Bone marrow (tissue), 2 donors: ENCODE measurements at places on chromosomes 7 and 10.
A peak's percentile ranks its signal among the peaks of the same experiment; 100 is the strongest.

DNA sequence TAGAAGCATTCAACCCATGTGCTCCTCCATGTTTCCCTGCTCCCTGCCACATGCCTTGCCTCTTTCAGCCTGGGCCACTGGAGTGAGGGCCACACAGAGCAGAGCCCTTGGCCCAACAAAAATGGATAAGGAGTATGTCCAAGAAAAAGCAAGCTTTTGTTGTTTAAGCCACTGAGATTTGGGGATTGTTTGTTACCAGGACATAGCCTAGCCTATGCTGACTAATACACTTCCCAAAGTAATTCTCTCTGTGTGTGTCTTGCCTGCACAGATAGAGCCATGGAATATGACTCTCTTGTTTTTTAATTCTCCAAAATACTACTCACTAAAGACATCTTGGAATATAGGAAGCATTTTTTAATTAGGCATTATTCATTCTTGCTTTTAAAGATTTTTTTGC is 13.5 kb upstream of the ITIH2 start:
- DNase-seq = no peak

DNA sequence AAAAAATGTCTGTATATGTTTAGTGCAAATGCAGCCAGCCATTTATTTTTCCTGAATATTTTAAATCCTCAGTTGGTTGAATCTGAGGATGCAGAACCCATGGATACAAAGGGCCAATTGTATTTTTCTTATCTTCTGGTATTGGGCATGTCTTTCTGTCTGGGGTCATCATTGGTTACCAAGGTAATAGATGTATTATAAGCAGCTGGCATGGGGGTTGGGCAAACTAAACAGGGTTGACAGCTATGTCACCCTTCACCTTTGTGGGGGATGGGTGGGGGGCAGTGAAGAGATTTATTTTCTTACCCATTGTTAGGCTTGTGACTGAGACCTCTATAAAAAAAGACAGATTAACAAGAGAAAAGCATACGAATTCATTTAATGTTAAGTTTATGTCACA is 38.8 kb downstream of the CDHR3 start:
- no peak for DNase-seq

GRCh38 chr10:15180736-15181135 is 12.2 kb upstream of the NMT2 start:
- no peak for DNase-seq

- DNase-seq = no peak
Measured at GRCh38 chr7:559396-559705, 39.7 kb upstream of the PDGFA start.

GRCh38 chr7:2564970-2565540 is 6.3 kb downstream of the IQCE start:
- no peak for DNase-seq

DNA sequence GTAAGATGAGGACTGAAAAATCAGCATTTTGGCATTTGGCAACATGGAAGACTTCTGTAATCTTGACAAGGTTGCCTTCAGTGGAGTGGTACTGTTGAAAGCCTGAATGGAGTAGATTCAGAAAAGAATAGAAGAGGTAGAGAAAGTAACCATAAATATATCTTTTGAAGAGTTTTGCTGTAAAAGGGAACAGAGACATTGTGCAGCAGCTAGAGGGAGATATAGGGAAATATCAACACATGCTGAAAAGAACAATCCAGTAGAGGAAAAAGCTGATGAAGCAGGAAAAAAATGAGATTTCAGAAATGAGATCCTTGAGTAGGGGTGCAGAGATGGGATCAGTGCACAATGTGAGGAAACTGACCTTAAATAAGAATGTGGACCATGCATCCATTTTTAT is 60.0 kb downstream of the RAPGEF5 start:
- DNase-seq = no peak

- peak; percentile 12 for DNase-seq
Measured at GRCh38 chr7:2566890-2567678, 8.3 kb downstream of the IQCE start.

- DNase-seq = no peak
Measured at GRCh38 chr7:123131556-123131955, 68.2 kb downstream of the SLC13A1 start.

GRCh38 chr7:35702541-35702940 is 7.6 kb upstream of the HERPUD2 start:
- DNase-seq = no peak

- no peak for DNase-seq
Measured at GRCh38 chr7:96833676-96834453, 124.2 kb upstream of the SEM1 start.

DNA sequence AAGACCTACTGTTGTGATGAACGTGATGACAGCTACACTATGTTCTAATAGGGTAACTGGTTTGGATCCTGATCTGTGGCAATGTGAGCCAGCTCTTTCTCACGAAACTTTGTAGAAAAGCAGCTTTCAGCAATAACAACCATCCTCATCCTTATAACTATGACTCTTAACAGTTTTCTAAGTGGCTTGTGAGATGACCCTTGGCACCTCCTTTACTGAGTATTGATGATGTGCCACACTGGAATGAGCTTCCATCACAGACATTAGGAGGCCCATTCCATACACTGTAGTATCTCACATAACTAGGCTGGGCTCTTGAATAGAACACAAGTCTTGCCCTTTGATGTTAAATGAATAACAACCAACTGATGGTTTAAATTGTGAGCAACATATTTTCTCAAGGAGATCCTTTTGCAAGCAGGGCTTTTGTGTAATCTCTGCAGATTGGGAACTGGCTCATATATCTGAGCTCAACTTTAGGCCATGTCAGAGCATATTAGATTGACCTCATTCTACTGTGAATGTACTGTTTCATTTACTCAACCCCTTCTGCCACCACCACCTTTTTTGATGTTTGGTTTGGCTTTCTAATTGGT is 46.4 kb downstream of the MYPN start:
- DNase-seq = no peak

DNA sequence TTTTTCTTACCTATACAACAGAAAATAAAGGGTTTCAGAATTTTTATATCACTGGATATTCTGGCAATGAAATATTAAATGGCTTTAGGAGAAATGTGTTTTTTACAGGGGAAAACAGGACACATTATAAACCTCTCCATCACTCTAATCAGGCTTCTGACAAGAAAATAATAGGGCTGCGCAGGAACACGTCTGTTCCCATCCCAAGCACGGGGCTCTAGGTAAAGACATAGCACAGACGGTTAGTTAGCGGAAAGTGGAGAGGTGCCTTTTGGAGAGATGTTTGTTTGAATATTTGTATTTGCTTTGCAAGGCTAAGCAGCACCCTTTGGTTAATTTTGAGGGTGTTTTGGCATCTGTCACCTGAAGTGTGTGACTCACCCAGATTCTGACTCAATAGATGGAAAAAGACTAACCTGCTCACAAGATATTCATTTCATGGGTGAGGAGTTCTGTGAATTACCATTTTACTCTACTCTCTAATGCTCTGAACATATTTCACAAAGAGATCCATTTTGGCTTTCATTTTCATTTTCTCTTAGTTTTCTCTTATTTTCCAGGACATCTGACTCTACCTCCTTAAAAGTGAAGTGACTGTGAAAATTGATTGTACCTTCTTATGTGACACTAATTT is 174.5 kb upstream of the AKR1E2 start:
- DNase-seq = no peak

GRCh38 chr10:21165489-21165888 is 268.4 kb upstream of the NEBL start:
- DNase-seq = no peak

GRCh38 chr10:110389255-110389654 is 84.5 kb upstream of the SMNDC1 start:
- DNase-seq = no peak

- no peak for DNase-seq
Measured at GRCh38 chr7:38122501-38122900, 55.5 kb upstream of the STARD3NL start.

GRCh38 chr7:106420736-106421135 is 136.0 kb upstream of the NAMPT start:
- no peak for DNase-seq

- no peak for DNase-seq
Measured at GRCh38 chr10:11295492-11295891, 277.8 kb downstream of the CELF2 start.

GRCh38 chr10:34933676-34934075 is 118.6 kb upstream of the PARD3 start:
- no peak for DNase-seq

- no peak for DNase-seq
Measured at GRCh38 chr7:135799881-135800280, 51.3 kb upstream of the FAM180A start.

DNA sequence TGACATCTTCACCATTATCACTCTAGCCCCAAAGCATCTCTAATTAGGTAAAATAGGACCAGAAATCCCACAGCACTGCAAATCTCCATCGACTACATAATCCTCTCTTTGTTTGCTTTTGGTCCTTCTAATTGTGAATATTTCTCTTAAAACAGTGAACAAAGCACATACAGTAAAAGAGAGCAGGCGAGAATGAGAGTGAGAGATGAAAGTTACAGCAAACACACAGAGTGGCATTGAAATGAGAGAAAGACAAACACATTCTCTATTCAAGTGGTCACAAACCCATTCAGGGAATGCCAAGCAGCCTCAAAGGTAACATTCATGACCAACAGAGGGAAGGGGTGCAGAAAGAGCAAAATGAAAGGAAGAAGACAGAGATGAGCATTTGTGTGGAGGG is 109.8 kb upstream of the PTN start:
- no peak for DNase-seq

DNA sequence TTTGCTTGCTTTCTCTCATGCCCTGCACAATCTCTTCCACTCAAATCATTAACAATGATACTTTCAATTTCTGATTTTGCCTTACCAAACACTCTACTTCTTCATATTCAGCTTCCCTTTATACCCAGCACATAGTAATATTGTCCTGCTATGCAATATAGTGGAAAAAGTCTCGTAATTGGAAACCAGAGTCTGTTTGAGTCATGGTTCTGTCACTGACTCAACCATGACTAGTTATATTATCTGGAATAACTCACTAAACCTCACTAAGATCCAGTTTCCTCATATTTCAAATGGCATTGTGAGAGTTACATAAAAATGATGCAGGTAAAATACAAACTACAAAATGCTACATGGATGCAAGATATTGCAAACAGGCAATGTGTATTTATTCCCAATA is 98.5 kb upstream of the LRRTM3 start:
- no peak for DNase-seq

GRCh38 chr7:118085000-118085399 is 99.0 kb upstream of the LSM8 start:
- no peak for DNase-seq

- DNase-seq = no peak
Measured at GRCh38 chr7:39620486-39620885, 2.9 kb upstream of the RALA start.

GRCh38 chr7:152328234-152328633 is 107.6 kb downstream of the KMT2C start:
- no peak for DNase-seq

DNA sequence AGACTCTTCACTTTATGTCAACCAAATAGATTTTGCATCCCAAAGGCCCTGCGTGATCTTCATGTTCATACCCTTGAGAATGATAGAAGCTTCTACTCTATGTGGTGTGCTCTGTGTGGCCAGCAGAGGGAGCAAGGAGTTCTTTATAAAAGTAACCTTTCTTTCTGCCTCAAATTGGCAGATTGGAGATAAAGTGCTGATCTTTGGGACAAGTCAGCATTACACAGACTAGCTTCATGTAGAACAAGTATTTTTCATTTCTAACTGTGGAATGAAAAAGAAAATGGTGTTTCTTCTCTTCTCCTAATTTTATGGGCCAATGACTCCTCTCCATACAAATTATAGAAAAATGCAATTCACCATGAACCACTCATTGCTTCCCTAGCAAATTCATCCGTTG is 1214.1 kb downstream of the SORCS1 start:
- DNase-seq = no peak

DNA sequence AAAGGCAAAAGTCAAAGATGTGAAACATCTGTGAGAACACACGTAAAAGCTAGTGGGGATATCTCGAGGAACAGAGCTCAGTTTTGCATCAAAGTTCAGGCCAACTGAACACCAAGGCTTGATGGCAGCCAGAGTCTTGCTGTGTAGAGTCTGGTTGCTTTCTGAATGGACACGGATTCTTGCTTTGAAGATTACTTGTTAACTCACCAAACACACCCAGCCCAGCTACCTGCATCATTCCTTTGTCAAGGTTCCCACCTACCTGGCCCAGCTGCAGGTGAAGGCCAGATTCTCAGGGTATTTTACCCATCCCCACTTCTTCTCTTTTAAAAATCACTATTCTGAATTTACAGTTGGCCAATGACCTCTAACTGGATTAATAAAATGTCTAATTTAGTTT is 174.4 kb upstream of the PHYHIPL start:
- DNase-seq = no peak

DNA sequence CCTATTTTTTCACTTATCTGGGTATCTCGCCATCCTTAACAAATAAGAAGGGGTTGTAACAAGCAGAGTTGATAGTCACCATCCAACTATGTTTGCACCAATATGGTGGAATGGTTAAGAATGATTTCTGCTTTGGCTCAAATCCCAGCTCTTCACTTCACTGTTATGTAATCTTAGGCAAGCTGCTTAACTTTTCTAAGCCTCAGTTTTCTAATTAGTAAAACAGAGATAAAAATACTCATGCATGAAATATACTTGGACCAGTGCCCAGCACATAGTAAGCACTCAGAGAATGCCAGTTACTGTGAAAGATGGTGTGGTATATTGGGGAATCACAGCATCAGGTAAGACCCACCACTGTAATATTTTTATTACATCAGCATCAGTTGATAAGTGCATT is 33.6 kb downstream of the ABCB1 start:
- no peak for DNase-seq

DNA sequence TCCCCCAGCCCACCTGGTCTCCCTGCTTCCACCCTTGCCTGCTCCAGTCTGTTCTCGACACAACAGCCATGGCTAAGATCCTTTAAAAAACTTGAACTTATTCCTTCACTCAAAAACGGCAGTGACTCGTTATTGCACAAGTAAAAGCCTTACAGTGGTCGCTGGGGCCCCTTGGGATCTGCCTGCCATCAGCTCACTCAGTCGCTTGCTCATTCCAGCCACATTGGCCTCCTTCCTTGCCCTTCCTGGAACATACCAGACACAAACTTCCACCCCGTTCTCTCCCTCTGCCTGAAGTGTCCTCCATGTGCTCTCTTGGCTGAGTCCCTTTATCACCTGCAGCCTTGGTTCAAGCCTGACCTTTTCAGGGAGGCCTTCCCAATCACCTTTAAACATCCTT is 4.7 kb downstream of the CCNY start:
- DNase-seq = no peak
